NCI-H524 (cell line): ENCODE measurements at places on chromosomes 7 and 10.

- DNase-seq: no peak
Measured at GRCh38 chr10:43322331-43322730, 49.1 kb upstream of the FXYD4 start.

DNA sequence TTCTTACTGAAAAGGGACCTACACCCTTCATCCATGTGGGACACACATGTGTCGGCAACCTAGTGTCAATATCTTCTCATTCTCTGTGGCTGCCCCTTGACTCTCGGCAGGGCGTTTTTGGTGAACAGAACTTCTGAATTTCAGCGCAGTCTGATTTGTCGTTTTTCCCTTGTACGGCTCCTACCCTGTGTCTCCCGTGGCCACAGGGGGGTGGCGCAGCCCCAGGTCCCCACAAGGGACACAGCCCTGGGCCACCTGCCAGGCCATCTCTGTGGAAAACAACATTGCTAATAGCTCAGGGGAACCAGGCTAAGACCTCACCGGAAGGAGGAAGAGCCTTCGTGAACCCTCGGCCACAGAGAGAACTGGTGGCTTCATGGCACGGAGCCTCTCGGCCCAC, 53.1 kb upstream of the NKX6-2 start:
- no peak for DNase-seq

GRCh38 chr7:139720705-139721231, 57.0 kb downstream of the HIPK2 start:
- DNase-seq: no peak

- DNase-seq: no peak
Measured at GRCh38 chr10:124874-125273, 10.4 kb upstream of the ZMYND11 start.

GRCh38 chr10:97898429-97898828, 48.8 kb downstream of the GOLGA7B start:
- no peak for DNase-seq

- DNase-seq: no peak
Measured at GRCh38 chr10:31274310-31274709, 44.7 kb upstream of the ZEB1 start.

DNA sequence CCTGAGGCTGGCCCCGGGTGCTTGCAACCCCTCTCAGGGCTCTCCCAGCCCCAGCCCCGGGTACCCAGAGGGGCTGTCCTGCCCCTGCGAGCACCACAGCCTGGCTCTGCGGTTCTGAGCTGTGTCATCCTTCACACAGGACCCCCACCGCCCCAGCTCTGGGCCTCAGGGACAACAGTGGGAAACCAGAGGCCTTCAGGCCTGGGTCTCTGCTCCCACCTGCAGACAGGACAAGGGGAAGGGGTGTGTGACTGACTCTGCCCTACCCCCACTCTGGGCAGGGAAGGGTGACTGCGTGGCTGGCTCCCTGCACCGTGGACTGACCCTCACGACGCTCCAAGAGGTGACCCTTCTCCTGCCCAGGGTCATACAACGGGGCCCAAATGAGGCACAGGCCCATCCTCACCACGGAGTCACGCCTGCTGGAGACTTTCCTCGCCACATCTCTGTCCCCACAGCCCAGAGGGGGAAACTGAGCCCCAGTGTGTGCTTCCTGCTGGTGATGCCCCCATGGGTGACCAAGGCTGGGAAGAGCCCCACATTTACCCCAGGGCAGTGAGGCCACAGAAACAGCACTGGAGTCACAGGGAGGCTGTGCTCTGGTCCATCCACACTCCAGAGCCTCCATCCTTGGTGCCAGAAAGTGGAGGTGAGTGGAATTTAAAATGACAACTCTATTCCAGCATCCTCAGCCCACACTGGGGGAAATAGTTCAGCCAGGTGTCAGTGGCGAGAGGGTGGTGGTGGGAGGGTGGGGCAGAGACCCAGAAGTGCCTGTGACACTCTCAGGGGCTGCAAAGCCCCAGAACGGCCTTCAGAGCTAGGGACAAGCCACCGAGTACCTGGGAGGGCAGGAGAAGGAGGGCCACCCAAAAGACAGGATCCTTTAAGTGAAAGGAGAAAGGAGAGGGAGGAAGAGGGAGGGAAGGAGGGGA, 13.6 kb downstream of the CAMK2B start:
- DNase-seq: no peak

DNA sequence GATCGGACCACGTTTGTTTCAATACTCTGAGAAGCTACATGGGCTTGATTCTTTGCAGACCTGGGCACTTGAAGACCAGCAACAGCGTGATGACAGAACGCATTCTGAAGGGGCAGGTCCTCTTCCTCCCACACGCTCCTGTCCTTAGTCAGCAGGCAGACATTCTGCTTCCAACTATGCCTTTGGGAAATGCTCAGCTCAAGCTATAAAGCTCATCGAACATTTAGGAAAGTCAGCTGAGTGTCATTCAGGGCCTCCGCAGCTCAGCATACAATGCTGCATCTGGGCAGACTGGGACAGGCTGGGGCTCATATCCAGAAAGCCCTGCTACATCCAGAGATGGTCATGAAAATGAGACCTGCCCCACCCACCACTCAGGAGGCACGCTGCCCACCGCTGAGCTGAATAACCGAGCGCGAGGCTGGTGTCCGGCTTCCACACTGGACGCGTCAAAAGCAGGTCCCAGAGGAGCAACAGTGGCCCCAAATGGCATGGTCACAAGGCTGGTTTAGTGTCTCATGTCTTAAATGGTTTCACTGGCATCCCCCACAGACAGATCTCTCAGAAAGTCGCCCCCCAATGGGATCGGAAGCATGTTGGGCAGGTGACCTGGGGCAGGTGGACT, 274.0 kb downstream of the DNAJB6 start:
- DNase-seq: no peak
